ENCODE measurements at places on chromosomes 2 and 18.

DNA sequence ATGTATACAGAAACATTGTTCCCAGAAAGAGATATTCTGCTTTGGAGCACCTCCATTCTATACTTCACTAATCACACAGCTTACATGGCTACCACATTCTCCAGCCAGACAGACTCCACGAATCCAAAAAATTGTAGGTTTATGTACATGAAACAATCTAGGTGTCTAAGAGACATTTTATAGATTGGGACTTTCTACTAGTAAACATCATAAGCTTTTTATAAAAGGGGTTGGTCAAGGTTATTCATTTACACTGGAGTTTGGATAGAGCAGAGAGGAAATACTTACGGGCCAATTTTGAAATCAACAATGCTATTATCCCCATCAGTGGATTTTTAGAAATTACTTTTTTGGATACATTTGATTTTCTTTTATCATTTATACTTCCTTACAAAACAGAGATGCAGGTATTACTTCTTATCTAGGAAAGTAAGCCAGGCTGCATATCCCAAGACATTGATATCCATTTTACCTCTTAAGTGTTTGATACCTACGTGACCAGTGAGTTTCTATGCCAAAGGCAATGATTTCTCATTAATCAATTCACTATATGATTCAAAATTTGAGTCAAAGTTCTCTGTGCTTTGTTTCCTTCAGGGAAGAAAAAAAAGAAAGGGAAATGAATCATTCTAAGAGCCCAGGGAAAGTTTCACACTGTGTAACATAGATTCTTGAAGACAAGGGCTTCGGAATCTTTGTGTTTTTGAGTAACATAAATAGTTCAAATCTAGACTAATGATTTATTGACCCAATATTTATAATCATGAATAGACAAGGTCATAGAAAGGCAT, 140.5 kb downstream of the PTH2R start:
- no peak for DNase-seq

GRCh38 chr2:207403141-207403540, 126.6 kb upstream of the CREB1 start:
- DNase-seq: no peak

- no peak for DNase-seq
Observed at GRCh38 chr2:104443145-104443544, 410.8 kb upstream of the POU3F3 start.

- DNase-seq: no peak
Observed at GRCh38 chr2:3420769-3421397, 41.4 kb downstream of the TRAPPC12 start.

- no peak for DNase-seq
Observed at GRCh38 chr2:148978706-148979105, 59.8 kb upstream of the LYPD6B start.

- peak; percentile 97 for DNase-seq
Observed at GRCh38 chr2:226802573-226802972, 3.0 kb upstream of the IRS1 start.

DNA sequence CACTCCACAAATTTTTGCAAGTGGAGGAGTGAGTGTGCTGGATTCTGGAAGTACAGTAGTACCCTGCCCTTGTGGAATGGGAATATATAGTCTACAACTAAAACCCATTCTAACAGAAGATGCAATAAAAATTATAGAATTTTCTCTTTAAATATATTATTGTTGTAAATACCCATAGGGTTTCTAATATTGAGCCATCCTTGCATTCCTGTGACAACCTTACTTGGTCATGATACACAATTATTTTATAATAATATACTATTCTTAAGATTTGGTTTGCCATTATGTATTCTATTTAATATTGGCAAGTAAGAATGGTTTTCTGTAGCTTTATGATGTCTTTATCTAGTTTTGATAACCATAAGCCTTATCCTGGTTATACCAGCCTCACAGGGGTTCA, 52.2 kb downstream of the EML6 start:
- DNase-seq: peak; percentile 8

GRCh38 chr2:2810504-2810903, 479.4 kb upstream of the MYT1L start:
- no peak for DNase-seq

DNA sequence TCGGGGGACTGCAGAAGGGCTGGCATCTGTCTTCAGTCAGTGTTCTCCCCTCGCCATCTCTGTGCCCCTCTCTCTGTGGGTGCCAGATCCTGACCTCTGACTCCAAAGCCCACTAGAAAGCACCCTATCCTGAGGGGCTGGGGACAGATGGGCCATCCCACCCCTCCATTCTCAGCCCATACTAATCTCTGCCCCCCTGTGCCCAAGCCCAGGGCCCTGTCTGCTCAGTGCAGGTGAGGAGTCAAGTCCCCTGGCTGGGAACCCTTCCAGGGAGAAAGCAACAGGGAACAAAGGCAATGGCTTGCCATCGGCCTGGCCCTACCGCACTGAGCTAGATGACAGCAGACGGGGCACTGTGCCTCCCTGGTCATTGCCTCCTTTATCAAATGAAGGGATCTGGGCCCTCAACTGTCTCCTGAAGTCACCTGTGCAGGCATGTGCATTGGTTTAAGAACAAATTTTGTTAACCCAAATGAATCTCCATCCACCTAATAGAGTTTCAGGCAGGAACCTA, 42.7 kb upstream of the ID2 start:
- no peak for DNase-seq

- no peak for DNase-seq
Observed at GRCh38 chr2:141316606-141317005, 814.2 kb downstream of the LRP1B start.

GRCh38 chr2:139160836-139161235, 380.6 kb upstream of the NXPH2 start:
- DNase-seq: no peak

GRCh38 chr2:15736396-15737180, 144.9 kb downstream of the DDX1 start:
- no peak for DNase-seq

GRCh38 chr2:111706481-111707001, 177.5 kb downstream of the ANAPC1 start:
- DNase-seq: no peak

GRCh38 chr18:56173542-56174220, 464.7 kb downstream of the TXNL1 start:
- DNase-seq: no peak

DNA sequence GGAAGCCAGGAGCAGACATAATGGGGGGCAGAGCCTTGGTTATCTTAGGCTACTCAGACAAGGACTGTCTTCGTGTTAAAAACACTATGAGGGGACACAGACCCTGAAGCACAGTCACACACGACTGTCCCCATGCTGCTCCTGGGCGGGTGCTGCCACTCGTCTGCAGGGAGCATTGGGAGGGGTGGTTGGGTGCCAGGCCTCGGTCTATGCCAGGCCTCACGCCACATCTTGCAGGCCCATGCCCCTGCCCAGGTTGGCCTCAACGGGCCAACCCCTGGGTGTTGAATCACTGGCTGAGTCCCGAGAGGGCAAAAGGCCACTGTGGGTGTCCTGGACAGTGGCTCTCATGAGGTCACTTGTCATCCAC, 97.9 kb downstream of the USP40 start:
- no peak for DNase-seq

- DNase-seq: peak; percentile 68
Observed at GRCh38 chr18:68035774-68036522, 519.4 kb upstream of the DSEL start.

GRCh38 chr2:195902857-195903256, 165.8 kb downstream of the DNAH7 start:
- no peak for DNase-seq

- DNase-seq: peak; percentile 79
Observed at GRCh38 chr2:74206180-74206688, 7.8 kb downstream of the MTHFD2 start.

DNA sequence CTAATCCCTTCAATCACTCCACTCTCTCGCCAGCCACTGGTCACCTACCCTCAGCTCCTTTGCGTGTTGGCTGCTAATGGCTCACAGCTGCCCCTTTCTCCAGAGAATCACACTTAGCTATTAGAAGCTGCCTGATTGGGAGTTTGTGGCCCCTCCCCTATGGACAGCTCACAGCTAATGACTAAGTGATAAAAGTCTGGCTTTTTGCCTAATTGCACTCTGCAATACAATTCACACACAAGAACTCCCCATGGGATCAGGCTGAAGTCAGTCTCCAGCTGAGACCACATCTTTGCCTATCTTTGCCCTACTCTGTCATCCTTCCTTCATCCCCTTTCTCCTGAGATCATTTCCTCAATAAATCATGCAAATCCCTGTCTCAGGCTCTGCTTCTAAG, 701.9 kb upstream of the RAB6C start:
- no peak for DNase-seq

DNA sequence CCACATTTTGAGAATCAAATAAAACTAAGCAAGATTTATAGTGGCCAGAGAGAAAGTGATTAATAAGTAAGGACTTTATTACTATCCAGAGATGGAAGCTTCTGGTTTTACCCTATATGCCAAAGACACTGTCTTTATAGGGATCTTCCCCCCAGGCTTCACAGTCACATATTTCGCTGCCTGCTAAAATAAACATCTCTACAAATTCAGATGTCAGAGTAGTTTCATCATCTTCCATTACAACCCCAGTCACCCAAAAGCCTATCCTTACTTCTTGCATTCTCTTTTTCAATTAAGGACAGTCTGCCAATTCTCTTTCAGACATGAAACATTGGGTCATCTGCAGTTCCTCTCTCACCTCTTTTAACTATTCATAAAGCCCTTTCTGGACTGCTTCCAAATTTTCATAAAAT, 28.3 kb downstream of the CREB1 start:
- DNase-seq: peak; percentile 74

- no peak for DNase-seq
Observed at GRCh38 chr2:60838481-60838880, 42.9 kb upstream of the REL start.

GRCh38 chr18:59820663-59821062, 79.1 kb upstream of the PMAIP1 start:
- no peak for DNase-seq

DNA sequence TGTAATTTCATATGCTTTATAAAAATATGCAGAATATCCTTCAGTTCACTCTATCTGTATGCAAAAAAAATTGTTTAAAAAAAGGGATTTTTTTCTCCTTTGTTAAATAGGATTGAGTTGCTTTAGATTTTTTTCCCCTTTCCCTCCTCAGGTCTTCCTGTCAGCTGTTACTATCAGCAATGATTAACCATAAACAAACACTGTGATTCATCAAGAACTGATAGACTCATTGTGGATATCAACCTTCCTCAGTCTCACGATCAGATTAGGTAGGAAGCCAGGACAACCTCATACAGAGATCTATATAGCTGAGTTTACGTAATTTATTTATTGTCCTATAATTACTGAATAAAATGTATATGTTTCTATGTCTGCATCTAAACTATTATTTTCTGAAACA, 2136.2 kb upstream of the CELF4 start:
- peak; percentile 56 for DNase-seq

- peak; percentile 77 for DNase-seq
Observed at GRCh38 chr2:237026981-237027711, 58.5 kb upstream of the COPS8 start.

DNA sequence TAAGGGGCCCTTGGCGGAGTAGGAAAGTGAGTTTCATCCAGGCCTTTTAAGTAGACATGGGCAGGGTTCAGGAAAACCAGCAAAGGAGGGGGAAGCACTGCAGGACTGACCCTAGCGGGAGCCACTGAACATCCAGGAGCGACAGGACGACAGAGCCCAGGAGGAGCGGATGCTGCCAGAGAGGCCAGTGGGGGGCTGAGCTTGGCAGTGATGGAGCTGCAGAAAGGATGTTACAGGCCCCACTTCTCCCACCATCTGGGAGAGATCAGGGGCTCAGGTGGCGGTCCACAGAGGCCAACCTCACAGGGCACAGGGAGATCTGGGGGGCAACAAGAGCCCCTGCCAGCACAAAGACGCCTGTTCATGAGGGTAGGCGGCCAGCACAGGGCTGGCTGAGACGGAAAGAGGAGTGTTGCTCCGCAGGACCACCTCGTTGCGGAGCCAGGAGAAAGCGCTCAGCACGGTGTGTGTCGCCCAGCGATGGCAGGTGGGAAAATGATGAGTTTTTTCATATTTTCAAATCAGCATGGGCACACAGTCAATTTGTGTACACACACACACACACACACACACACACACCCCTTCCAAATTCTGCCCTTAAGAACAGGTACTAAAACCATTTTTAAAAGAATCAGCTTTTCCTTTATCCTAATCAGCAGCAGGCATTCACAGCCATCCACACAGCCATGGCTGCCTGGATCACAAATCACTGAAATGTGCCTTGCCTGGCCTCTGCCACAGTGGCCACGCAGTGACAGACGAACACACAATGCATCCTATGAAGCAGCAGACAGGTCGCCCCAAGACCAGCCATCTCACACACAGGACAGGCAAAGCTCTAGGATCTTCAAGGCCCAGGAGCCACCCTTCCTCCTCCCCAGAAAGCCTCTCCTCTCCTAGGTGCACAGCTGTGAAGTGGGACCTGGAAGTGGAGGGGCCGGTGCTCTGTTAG, 63.2 kb downstream of the NDUFA10 start:
- DNase-seq: no peak

- peak; percentile 14 for DNase-seq
Observed at GRCh38 chr2:140383781-140384180, 1603.6 kb upstream of the NXPH2 start.

DNA sequence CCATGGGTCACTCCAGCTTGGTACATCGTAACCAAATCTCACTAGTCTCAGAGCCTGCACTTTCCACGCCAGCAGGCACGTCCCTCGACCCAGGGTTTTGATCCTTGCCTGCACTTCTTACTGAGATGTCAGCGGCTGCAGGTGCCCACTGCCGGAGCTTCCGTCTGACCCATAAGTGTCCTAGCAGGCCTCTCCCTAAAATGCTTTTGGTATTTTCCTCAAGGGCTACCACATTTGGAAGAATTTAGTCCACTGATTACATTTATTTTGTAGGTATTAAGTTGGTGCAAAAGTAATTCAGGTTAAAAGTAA, 175.0 kb upstream of the FBXO11 start:
- no peak for DNase-seq

- no peak for DNase-seq
Observed at GRCh38 chr2:230899786-230900185, 25.3 kb downstream of the GPR55 start.

DNA sequence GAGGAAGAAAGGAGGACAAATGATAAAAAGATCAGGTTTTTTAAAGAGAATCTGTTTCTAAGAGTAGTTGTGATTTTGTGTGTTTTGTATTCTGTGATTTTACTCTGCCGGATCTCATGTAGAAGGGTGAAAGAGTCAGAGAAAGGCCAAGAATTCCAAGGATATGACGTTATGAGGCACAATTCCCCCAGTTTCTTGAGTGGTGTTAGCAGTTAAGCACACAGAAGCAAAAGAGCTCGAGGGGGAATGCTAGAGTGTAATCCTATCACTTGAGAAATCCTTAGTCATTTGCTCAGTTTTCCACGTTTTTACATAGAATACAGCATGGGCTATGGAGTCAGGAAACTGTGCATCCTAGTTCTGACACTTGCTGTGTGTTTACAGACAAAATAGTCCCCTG, 34.8 kb downstream of the METTL4 start:
- DNase-seq: peak; percentile 46

Measured in fibroblast of lung (primary cell).